ENCODE measurements at places on chromosomes 7 and 10.

DNA sequence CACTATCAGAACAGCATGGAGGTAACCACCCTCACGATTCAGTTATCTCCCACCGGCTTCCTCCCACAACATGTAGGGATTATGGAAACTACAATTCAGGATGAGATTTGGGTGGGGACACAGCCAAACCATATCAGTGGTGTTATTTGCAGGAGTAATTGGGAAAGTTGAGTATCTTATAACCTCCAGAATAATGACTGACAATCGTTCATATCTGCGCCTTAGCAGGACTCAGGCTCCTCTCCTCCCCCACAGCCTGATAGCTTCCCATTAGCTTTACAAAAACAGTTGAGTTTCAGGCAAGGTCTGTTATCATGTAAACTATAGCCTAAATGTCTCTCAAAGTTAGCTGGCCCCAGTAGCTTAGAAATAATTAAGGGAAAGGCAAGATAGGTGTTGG, 3.4 kb upstream of the ERCC6 start:
- no peak for DNase-seq

GRCh38 chr7:44912775-44913347, 27.5 kb upstream of the PURB start:
- no peak for DNase-seq

- no peak for DNase-seq
Measured at GRCh38 chr7:96648784-96649183, 60.9 kb downstream of the SEM1 start.

DNA sequence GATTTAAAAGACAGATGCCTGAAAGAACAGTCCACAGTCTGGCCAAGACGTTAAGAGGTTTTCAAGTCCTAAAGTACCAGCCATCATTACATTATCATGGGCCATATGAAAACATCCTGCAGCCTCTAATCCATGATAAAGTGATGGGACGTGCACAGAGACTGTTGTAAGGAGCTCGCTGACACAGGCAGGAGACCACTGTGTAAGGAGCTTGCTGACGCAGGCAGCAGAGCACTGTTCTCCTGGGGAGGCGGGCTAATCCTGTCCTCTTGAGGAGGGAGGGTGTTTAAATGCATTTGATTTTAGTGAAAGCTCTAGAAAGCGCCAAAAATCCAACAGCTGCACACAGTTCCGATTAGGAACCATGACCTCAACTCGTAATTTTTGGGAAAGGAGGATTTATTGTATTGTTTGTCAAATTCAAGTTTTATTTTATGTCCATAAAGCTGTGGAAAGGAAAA, 16.9 kb downstream of the SVIL start:
- no peak for DNase-seq

DNA sequence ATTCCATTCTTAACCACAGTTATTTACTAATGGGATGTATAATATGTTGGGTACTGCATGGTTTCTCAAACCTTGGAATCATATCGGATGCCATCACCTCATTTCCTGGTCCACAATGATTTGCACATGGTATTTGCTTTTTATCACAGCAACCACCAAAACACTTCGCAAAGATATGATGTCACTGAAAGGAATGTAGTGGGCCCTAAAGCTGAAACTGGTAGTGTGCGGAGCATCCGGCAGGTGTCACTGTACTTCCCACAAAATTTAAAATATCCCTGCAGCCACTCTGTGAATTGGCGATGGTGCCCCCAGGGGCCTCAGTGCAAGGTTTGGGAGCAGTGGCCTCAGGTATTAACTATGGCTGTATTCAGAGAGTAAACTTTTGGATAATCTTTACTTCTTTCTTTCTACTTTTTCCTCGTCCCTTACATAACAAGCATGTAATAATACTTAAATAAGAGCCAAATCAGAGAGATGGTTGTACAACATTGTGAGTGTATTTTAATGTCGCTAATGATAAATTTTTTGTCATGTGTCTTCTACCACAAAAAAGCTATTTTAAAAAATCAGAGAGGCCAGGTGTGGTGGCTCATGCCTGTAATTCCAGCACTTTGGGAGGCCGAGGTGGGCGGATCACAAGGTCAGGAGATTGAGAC, 66.2 kb downstream of the FAM241B start:
- peak; percentile 83 for DNase-seq

DNA sequence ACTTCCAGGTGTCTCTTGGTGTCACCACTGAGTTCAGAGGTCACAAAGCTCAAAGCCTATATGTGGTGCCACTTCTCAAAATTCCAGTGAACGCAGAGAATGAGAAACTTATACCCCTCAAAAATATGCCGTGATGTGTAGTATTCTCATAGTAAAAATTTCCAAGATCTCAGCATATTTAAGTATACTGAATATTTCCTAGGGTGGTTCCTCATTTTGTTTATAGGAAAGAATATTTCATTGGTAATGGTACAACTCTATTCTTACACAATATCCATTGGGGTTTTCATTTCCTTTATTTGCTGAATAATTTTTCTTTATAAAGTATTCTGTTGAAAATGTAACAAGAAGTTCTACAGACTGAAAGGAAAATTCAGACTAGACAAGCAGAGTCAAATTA, 58.9 kb upstream of the ADO start:
- DNase-seq: no peak

- DNase-seq: no peak
Measured at GRCh38 chr7:128011131-128011661, 20.0 kb downstream of the LRRC4 start.

DNA sequence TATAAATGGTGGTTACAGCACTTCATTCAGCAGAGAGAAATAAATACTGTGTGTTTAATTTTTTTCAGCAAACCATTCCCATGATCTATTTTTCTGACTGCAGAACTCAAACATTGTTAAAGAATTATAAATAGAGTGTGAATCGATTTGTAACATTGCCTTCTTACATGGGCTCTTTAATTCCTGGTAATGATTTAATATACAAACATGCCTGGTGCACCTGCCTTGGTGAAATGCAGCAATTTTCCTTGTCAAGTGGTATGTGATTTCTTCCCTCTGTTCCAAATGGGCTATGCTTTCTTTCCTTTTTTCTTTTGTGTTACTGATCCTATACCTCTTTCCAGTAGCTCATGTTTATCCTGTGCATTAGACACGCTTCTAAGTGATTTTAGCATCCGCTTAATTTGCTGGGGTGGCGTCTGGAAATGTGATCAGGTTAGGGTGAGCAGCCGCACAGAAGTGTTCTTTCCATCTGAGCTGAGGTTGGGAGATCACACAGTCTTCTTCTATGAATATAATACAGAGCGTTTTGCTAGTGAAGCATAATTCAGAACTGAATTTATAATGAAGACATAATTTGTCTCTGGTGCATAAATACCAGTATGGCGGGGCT, 94.3 kb upstream of the ITGB1 start:
- no peak for DNase-seq

GRCh38 chr7:26166684-26167266, 14.8 kb downstream of the NFE2L3 start:
- no peak for DNase-seq

GRCh38 chr10:122115874-122116273, 126.9 kb downstream of the TACC2 start:
- DNase-seq: no peak

DNA sequence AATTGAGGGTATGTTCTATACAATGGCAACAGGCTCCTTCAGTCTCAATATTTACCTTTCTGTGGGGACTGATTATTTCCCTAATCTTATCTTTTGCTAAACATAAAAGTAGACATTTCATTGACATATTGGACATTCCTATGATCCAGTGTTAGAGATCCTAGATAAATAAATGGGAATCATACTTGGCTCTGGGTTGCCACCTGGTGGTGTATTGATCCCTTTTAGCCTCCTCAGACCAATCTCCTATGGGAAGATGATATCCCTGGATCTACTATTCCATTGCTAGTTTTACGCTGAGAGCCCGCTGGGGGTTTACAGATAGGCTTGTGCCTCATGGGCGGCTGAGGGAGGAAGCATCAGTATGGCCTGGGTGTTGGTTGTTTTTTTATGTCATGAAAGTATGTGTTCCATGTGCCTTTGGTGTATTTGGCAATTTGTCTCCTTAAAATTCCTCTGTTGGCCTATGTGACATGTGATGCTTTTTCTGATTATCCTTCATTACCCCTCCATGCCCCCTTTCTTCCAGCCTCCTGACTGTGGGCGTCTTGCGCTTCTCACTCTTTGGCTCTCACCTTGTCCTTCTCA, 18.8 kb downstream of the CELF2 start:
- peak; percentile 66 for DNase-seq

DNA sequence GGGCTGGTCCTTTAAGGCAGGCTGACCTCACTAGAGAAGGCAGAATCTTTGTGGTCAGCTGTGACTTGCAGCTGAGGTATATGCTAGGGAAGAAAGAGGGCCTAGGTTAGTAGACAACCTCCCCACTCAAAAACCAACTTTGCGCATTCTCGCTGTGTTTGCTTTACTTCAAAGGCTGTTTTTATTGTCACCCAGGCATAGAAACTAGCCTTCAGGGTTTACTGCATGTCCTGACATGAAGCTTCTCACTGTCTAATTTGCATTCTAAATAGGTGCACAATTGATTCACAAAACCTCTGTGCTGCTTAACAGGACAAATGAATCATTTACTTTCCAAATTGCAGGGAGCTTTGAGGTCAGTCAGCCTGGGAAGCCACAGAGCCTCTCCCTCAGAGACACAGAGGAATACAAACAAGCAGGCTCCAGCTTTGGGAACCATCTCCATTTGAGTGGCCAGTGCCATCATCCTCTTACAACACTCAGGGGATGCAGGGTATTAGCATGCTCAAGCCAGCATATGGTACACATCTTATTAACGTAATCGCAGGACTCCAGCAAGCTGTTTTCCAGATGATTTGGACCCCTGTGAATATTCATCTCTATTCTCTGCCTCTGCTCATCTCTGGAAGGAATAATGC, 596.4 kb upstream of the GHITM start:
- DNase-seq: peak; percentile 46

DNA sequence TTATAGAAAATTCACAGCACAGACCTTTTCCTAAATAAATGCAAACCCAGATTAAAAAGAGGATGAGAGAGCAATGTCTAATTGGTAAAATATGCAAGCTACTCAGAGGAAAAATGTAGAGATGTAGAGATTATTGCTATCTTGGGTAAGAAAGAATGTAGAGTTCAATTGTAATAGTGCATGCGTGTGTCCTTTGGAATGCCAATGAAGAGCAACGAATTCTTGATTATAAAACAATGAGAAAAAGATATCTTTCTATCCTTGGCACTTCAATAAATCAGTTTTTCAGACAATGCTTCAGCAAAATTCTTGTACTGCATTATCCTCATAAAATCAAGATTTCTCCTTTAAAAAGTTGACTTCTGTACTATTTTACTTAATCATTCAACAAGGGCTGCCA, 50.9 kb downstream of the SEMA3D start:
- peak; percentile 73 for DNase-seq

DNA sequence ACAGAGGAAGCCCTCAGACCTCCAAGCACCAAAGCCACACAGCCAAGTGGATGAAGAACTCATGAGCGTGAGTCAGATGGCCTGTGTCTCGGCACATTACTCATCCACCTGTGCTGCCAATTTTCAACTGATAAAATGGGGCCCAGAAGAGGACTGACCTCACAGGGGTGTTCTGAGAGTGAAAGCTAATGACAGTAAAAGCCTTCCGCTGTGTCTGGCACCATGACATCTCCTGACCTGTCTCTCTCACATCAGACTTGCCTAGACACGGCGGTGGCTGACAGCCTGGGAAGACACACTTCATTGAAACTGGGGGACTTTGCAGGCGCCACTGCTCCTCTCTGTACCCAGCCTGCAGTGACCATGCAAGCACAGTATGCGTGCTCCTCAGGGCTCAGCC, 8.3 kb upstream of the SLC18A3 start:
- DNase-seq: no peak

GRCh38 chr7:113374955-113375354, 256.6 kb upstream of the SMIM30 start:
- DNase-seq: peak; percentile 50

DNA sequence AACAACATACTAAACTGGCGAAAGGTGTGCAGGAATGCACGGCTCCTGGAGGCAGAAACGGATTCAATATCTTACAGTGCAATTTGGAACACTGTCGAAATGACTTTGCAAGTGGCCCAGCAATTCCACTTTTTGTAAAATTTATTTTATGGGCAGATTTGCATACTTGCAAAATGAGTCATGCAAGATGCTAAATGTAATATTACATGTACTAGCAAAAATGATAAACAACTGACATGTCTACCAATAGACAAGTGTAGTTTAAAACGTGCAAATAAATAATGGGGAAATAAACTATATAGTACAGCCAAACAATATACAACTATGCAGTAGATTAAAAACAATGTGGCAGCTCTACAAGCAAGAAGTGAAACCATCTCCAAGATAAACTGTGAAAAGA, 97.7 kb downstream of the ARHGAP12 start:
- DNase-seq: peak; percentile 74

DNA sequence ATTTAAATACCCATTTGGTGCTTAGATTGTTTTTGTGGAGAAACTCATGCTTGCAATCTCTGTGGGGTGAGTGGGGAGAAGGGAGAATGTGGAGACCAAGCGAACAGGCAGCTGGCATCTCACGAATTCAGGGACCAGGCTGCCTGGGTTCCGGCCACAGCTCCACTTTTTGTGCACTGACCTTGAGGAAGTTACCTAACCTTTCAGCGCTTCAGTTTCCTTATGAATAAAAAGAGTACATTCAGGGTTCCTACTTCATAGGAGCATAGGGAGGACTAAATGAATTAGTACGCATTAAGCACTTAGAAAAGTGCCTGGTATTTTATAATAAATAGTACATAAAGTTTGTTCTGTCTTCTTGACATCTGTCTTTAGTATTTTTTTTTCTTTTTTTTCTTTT, 72.5 kb downstream of the PRTFDC1 start:
- DNase-seq: no peak

GRCh38 chr7:30674876-30675275, 7.4 kb downstream of the CRHR2 start:
- DNase-seq: no peak

GRCh38 chr10:78199005-78199725, 165.5 kb downstream of the RPS24 start:
- no peak for DNase-seq

DNA sequence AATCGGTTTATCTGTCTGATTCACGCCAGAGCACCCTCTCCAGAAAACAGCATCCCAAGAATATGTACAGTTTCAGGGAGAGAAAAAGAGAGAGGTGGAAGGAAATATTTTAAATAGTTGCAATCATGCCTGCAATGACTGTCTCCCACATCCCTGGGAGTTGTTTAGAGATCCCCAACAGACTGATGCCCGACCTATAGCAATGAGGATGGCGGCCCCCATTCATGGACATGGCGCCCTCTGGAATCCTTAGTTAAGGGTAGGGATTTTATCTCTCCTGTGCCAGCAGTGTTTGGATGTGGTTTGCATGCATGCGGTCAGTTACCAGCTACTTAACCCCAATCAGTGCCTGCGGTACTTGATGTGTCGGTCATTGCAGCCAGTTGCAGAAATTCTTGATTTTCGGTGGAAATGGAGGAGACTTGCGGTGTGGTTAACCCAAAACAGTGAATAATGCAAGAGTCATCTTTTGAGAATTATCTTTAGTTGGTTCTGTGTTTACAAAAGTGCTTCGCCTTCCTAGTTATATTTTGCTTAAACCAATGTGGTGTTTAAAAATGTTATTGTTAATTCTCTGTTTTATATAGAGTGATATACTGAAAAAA, 186.0 kb upstream of the TCF7L2 start:
- peak; percentile 61 for DNase-seq

All from adipocyte (in vitro differentiated cells).